ENCODE measurements at places on chromosomes 4 and X.

DNA sequence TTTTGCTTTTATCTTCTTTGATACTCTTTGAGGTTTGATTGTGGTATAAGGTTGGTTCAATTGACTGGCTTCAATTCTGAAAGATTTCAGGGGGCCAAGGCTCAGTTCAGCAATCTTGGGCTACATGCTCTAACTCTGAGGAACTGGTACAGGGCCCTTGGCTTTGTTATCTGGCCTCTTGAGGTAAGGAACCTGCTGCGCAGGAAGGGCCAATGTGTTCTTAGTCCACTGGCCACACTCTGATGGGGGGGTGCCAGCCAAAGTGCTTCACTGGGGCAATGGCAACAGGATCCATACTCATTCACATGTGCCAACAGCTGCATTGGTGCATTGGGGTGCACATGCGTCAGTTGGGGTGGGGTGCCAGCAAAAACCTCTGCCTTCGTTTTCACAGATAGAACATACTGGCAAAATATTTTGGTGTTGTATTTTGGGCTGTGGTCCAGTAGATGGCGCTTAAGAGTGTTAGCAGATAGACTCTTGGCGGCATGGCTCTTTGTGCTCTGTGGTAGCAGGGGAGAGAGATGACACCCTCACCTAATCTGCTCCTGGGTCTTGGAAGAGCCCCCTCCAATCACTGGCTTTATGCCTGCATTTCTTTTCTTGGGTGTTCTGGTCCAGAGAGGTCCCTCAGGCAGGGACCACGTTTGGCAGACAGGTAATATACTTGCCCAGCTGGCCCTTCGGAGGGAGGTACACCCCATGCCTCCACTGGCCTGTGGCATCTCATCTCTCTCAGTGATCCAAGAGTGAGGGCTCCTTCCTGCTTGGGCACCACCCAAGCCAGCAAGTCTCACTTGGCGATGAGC is 42.9 kb downstream of the NDST3 start:
- DNase-seq, result peak; percentile 32

DNA sequence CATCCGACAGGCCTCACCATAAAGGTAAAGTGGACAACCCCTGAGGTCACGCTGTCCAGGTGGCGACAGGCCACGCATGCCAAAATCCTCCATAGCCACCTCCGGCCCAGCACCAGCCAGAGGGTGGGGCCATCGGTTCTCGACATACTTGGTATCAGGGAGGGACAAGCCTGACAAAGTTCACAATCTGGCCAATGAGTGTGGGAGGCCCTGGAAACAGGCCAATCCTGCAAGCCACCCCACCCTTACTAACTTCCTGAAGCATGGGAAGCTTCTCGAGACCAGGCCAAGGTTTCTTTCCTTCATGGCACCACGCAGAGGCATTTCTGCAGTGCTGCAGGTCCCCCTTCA is 73.8 kb downstream of the MTMR1 start:
- no peak for DNase-seq

DNA sequence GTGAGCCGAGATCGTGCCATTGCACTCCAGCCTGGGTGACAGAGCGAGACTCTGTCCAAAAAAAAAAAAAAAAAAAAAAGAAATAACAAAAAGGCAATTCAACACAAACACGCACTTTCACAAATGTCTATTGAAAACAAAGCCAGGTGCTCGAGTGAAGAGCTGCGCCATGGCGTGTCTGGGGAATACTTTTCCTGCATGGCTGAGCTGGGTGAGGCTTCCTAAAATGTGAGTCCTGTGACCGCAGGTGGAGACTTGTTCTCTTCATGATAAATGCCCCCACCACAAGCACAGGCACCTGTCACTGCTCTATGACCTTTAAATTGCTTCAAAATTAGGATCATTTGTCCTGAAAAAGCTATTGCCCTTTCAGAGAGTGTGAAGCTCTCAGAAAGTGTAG is 4.0 kb upstream of the ABLIM2 start:
- DNase-seq, result no peak

GRCh38 chr4:4477796-4478195 is 64.1 kb downstream of the STX18 start:
- no peak for DNase-seq

DNA sequence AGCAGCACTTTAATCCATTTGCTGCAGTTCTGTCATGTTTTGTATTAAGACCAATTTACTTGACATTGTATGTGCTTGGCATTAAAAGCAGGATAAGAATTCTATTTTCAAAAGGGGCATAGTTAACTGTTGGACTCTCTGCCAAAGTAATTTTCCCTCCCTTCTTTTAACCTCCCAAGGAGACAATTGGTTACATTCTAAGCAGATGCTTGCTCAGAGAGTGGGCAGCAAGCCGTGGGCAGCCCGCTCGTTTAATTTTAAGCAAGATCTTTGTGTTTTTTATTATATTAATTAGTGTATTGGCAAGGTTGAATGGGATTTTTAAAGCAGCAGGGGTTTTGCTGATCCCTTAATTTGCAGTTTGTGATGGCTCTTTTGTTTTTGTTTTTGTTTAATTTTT is 37.1 kb upstream of the KLHL8 start:
- DNase-seq, result no peak

GRCh38 chrX:153460826-153461225 is 9.6 kb downstream of the HAUS7 start:
- peak; percentile 60 for DNase-seq

- no peak for DNase-seq
These were observed 7.6 kb downstream of the G6PD start for GRCh38 chrX:154539077-154539476.

GRCh38 chr4:56247646-56248045 is 139.6 kb downstream of the AASDH start:
- DNase-seq, result no peak

DNA sequence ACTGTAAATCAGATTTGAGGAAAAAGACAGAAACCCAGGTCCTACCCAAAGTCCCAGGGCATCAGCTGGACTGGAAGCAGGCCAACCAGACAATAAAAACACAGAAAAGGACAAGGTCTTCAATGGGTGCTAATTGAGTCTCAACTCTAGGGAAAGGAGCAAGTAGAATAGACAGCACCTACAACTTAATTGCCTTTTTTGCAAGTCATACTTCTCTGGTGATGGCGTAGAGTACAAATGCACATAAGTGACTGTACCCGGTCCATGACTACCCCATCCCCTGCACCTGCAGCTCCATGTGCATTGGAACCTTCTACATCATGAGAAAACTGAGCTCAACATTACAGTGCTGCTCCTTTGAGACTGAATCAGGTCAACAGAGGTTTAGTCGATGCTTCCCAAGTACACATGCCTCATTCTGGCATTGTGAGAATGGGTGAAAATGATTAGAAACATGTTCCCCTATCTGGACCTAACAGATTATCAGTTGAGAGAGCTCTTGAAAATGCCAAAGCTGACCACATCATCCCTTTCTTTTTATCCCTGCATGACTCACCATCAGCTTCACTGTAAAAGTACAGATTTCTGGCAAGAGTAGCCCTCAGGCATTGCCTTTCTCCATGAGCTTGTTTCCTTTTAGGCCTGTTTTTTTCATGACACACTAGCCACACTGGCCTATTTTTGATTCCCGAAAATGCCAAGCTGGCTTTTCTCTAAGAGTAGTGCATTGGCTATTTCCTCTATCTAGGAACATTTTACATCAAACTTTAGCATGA is 298.3 kb downstream of the HS3ST1 start:
- no peak for DNase-seq

DNA sequence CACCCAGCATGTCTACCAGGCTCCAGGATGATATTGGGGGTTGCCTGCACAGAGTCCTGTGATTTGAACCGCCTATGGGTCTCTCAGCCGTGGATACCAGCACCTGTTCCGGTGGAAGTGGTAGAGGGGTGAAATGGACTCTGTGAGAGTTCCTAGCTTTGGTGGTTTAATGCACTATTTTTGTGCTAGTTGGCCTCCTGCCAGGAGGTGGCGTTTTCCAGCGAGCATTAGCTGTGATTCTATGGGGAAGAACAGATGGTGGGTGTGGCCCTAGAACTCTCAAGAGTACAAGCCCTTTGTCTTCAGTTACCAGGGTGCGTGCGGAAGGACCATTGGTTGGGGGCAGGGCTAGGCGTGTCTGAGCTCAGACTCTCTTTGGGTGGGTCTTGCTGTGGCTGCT is 316.9 kb upstream of the AMOT start:
- DNase-seq, result no peak

DNA sequence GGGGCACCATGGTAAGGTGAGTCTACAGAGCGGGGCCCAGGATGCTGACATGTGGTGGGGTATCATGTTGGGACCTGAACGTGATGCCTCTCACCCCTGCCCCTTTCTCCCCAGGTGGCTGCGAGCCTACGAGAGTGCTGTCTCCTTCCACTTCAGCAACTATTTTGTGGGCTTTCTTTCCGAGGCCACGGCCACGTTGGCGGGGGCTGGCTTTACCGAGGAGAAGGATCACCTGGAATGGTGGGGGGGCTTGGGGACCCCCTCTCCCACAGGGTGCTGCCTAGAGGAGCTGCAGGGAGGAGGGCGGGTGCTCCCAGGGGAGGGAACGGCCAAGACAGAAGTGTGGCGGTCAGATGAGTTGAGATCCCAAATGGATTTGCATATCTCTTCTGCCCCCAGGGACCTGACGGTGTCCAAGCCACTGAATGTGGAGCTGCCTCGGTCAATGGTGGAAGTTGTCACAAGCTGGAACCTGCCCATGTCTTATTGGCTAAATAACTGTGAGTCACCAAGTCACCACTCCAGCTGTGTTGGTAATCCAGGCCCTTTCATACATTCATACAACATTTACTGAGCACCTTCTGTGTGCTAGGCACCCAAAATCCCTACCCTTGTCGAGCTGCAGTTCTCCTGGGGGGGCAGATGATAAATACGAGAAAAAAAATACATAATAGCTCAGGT is 5.5 kb downstream of the PORCN start:
- DNase-seq, result no peak

- no peak for DNase-seq
These were observed 218.9 kb downstream of the PCDH7 start for GRCh38 chr4:30939069-30939468.

GRCh38 chrX:15874672-15875071 is 20.1 kb upstream of the AP1S2 start:
- no peak for DNase-seq

GRCh38 chr4:143337600-143338287 is 1.1 kb downstream of the GAB1 start:
- peak; percentile 9 for DNase-seq

DNA sequence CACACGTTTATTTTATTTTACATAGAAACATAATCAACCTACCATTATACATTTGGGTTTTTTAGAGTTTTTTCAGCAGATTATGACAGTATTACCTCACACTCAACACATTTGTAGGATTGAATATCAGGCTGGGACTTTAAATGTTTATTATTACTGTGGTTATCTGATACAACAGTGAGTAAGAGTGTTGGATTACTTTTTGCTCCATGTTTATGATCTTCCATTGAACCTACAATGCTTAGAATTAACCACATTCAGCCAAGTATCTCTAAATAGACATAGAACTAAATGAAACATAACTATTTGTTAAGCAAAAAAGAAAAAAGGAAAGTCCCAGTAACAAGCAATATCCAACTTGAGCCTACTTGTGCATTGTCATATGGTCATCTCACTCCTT is 607.4 kb upstream of the PITX2 start:
- no peak for DNase-seq

DNA sequence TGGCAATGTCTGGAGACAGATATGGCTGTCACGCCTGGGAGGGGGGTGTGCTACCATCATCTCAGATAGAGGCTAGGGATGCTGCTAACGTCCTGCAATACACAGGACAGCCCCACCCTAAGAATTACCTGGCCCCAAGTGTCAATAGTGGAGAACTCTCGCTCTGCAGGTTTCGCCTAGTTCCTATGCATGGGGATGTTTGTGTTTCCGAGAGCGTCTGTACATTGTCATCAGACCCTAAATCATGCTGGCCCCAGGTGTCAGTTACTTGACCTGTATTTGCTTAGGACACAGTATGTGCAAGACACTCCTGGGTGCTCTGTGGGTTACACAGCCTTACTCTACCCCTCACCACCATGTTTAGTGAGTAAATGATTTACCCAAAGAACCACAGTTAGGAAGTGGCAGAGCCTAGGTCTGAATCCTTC is 90.8 kb downstream of the AFF1 start:
- no peak for DNase-seq

DNA sequence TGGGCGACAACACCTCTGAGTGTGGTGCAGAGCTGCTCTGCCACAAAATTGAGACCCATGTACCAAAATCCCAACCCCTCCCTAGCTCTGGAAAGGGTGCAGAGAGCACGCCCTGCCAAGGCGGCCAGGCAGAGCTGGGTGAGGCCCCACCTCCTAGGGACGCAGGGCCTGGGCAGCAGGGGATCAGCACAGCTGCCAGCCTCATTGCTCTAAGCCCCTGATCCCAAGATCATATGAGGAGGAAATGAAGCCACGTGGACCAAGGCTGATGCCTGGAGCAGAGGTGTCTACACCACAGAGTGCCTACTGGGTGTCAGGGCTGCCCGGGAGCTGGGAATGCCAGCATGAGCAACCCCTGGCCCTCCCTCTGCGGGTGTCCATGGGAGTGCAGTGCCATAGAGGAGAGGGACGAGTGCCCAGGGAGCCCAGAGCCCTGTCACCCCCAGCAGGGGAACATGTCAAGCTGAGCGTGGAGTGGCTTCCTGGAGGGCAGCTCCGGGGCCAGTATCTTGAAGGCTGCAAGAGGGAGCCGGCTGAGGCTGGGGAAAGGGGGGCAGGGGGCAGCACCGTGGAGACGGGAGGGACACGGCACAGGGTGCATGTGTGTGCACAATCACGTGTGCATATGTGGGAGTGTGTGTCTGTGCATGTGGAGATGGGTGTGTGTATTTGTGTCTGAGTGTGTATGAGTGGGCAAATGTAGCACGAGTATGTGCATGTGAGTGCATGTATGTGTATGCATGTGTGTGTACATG is 63.9 kb upstream of the PSAPL1 start:
- DNase-seq, result no peak

DNA sequence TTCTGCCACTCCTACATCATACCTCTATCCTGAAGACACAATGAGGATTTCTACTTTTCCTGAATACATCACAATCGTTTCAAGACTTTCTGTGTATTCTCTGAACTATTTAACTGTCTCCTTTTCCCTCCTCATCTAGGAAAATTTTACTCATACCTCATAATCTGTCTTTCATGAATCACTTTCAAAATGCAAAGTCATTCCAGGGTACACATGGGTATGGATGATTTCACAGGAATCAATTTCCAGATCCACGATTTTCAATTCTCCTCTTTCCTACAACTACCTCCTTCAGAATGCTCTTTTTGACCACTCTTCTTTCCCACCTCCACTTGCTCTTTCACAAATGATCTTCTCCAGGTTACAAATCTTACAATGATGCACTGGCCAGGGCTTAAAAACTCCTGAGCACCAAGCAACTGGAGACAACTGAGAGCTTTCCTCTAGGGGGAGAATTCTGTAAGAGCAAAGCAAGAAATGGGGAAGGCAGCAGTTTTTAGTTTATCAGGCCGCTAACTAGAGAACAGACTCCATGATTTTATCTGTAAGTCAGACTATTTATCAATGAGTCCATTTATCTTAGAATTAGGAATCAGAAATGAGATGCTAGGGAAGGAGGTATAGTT is 116.4 kb downstream of the PPP3CA start:
- no peak for DNase-seq
